ENCODE measurements at places on chromosomes 3 and 15.

- DNase-seq, result no peak
Measured at GRCh38 chr3:19439944-19440343, 291.6 kb downstream of the KCNH8 start.

- no peak for DNase-seq
Measured at GRCh38 chr3:183911763-183912506, 27.3 kb upstream of the PARL start.

GRCh38 chr3:133535971-133536881 lies 37.3 kb upstream of the CDV3 start:
- no peak for DNase-seq

- DNase-seq, result no peak
Measured at GRCh38 chr3:57923752-57924151, 84.5 kb upstream of the FLNB start.

DNA sequence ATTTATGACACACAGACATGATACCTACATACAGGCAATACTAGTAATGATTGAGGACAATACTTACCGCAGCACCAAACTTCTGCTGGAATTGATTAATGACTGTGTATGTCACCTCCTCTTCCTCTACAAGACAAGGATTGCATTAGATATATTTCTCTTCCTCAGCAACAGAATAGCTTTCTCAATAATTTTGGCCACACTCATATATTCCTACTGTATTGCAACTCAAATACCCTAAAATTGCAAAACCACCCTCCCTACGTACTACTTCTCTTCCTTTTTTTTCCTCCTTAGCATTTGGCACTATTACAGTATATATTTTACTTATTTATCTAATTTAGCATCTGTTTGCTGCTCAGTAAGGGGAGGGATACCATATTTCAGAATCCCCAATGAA lies 14.8 kb downstream of the EXD1 start:
- DNase-seq, result no peak

- no peak for DNase-seq
Measured at GRCh38 chr15:41936155-41936554, 36.2 kb downstream of the EHD4 start.

DNA sequence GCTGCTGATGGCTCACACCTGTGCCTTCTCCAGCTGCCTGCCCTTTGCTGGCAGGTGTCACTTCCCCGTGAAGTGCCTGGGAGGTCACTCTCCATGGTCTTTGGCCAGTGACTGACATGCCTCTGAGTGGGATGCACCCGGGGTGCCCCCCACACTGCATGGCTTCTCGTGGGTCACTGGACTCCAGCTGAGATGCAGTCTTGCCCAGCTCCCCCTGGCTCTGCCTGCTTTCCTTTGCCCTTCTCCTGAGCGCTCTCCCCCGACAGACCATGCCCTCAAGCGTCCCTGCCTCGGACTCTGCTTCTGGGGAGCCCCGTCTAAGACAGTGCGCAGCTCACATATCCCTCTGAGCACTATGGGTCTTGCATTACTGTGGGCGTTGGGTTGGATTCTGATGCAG lies 14.4 kb downstream of the FBLN2 start:
- no peak for DNase-seq

- no peak for DNase-seq
Measured at GRCh38 chr3:20125897-20126296, 60.1 kb downstream of the SGO1 start.

GRCh38 chr15:76664895-76665294 lies 240.2 kb downstream of the SCAPER start:
- no peak for DNase-seq

- no peak for DNase-seq
Measured at GRCh38 chr3:65984975-65985374, 53.7 kb downstream of the MAGI1 start.

- no peak for DNase-seq
Measured at GRCh38 chr3:68287101-68287500, 632.7 kb upstream of the SUCLG2 start.

GRCh38 chr3:38989917-38990510 lies 61.7 kb downstream of the SCN11A start:
- DNase-seq, result no peak

GRCh38 chr3:113265231-113265630 lies 53.9 kb downstream of the BOC start:
- no peak for DNase-seq

DNA sequence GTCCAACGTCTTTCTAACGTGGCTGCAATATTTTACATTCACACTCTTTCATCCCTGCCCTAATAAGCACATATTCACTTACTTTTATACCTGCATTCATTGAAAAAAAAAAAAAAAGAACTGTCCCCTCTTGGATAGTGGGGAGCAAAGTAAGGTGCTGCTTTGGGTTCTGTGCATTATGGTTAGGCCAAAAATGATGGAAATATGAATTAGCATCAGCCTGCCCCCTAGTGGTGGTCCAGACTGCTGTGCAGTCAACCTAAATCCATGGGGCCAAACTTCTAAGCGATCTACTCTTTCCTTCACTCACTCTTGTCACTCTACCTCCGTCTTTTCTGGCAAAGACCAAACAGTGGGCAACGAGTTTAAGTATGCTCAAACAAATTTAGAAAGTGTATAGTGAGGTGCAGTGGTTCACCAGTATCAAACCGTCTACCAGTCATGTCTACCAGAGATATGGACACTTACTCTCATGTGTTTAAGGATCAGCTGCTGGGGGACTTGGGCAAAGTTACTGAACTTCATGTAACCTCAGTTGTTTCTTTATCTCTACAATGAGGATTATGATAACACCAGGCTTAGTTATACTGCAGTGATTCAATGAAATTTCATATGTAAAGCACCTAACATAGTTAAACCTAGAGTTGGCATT lies 61.5 kb upstream of the GRM7 start:
- DNase-seq, result no peak

DNA sequence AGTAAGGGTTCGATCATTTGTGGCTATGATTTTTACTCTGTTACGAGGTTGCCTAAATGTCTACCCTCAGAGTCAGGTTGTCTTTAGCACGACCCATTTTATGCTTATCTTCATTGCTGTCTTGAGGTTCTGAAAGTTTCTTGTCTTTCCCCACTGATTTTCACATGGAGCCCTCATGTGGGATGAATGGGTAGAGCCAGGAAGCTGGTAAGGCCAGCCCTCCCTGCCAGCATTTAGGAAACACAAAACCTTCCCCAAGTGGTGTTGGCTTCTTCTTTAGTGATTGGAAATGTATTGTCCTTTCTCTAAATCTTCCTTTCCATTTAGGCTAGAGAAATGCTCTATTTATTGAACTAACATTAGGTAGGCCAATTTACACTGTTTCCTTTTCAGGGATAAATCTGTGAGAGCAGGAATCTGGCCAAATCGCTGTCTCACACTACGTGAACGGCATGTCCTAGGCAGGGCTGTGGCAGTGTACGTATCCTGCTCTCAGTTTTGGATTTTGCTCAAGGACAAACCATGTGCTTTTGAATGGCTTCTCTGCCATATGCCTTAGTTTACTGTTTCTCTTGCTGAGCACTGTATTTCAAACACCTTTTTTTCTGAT lies 43.7 kb downstream of the MYZAP start:
- DNase-seq, result no peak

DNA sequence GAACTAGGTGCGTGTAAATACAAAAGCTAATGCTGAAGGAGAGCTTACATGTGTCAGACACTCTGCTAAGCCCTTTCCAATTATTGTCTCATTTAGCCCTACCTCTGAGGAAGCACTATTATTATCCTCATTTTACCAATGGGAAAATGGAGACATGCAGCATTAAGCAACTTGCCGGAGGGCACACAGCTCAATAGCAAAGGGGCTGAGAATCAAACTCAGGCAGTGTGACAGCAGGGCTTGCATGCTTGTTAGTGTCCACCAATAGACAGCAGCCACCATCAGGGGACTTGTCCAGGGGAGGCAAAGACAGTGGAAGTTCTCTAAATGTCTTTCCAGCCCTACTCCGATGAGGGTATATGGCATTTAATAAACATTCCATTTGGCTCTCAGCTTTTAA lies 548.6 kb downstream of the MAGI1 start:
- no peak for DNase-seq

- no peak for DNase-seq
Measured at GRCh38 chr3:60304112-60304511, 947.1 kb downstream of the FHIT start.

DNA sequence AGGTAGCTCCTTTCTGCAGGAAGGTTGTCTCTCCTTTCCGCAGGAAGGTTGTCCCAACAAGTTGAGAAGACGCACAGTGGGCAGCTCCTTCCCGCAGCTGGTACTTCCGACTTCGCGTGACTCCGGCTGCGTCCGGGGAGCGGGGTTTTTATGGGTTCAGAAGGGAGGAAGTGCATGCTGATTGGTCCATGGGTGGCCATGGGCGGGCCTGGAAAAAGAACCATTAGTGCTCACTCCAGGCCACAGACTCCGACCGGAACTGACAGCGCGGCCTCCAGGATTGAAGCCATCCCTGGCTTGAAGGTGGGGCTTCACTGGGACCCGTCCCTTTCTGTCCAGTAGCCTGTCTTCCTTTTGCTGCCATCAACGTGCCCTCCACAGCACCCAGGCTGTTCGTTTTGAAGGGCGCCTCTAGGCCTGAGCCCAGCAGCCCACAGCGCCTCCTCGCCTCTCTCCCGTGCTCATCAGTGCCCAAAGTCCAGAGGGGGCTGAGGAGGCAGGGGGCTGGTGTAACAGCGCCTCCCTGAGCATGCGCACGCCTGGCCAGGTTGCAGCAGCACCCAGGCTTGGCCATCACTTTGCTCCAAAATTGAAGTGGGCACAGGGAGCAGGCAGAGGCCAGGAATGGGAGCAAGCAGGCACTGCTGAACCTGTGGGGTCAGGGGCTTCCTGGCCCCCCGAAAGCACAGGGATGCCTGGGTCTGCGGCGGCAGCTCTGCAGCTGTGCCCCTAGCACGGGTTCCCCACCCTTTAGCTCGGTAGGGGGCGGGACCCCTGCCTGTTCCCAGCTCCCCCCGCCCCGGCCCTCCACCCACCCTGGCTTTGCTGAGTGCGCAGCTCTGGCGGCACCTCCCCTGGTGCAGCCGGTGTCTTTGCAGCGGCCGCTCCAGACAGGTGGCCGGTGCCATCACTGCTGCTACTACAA lies 330.6 kb upstream of the MCTP2 start:
- peak; percentile 38 for DNase-seq

- DNase-seq, result no peak
Measured at GRCh38 chr3:88469216-88469615, 319.5 kb downstream of the C3orf38 start.

- DNase-seq, result no peak
Measured at GRCh38 chr3:111675846-111676210, 80.7 kb upstream of the ZBED2 start.

- DNase-seq, result no peak
Measured at GRCh38 chr3:38347421-38348200, 1.0 kb downstream of the XYLB start.

DNA sequence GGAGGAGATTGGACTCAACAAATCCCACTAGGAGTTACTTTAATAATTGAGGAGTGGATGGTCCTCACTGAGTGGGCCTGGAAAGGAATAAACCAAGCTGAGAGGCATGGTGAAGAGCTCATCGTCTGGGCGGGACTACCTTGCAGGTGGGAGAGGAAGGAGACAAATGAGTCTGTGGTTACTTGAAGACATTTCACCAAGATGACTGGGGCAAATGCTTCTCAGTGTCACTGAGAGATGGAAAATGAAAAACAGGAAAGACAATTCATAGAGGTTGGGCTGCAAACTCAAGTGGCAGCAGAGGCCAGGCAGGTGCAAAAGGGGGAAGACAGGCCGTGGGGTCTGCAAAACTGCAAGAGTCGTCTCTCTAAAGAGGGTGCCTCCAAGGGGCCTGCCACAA lies 1.5 kb upstream of the ARHGAP31 start:
- DNase-seq, result no peak

- DNase-seq, result no peak
Measured at GRCh38 chr15:25901811-25902605, 38.9 kb upstream of the ATP10A start.

DNA sequence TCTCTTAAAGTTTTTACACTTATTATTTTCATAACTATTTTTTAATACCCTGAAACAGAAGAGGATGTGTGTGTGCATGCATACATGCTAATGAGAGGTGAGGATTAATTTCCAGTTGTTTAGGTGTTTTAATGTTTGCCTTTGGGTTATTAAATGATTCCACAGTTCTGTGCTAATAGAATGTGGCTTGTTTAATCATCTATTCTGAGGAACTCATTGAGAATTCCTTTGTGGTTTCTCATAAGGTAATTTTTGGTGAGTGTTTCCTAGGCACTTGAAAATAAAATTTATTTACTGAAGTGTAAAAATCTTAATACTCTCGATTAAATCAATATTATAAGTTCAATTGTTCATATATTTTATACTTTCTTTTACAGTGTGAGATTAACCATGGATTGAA lies 38.0 kb downstream of the STAC start:
- no peak for DNase-seq

DNA sequence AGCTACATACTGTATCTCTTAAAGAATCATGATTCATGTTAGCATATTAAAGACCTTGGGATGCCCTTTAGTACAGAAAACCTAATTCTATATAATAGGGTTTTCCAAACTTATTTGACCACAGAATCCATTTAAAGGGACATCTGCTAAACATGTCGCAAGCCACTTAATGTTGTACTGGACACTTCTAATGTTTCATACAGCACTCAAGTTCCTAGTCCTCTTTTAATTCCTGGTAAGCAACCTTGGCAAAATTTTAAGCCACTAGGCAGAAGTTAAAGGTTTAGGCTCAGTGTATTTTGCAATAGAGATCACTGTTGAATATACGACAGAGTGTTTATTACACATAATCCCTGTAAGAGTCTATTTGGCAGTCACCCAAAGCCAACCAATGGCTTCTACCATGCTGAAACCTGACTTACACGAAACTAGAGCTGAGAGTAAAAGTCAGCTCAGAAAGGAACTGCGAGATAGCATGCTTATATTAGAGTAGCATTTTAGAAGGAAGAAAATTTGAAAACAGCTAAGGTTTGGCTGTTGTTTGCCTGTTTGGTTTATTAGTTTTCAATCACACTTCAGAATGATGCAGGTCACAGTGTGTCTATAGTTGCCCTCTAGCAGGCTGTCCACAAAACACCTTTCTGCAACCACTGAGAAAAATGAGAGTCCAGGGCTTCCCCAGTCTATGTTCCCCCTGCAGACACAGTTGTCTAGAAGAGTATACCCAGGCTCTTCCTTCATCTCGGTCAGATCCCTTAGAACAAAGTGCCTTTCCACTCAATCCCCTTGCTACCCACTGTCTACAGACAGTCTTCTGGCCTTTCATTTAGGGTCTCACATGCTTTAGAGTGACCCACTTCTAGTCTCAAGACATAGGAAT lies 104.4 kb downstream of the FMN1 start:
- no peak for DNase-seq

- DNase-seq, result no peak
Measured at GRCh38 chr3:15097891-15098290, 1.1 kb downstream of the RBSN start.

- no peak for DNase-seq
Measured at GRCh38 chr3:179168918-179169317, 20.8 kb downstream of the PIK3CA start.

Measured in lower lobe of right lung (tissue), 2 donors.